ENCODE measurements at places on chromosomes 4 and X. TPM values are rescaled to one million over a fixed set of nuclear protein-coding genes. Genes with fewer than 3 reads are reported as not detected.

The ADH1C gene
- total RNA-seq = not detected

The ZAR1 gene
- total RNA-seq = not detected

The TEX13B gene
- not detected for total RNA-seq

The SSX2 gene
- total RNA-seq = not detected

Measured in A549 treated with ZK216348 at 1 μM for 4 hours (cell line).